ENCODE measurements at places on chromosomes 7 and 10. TPM values are rescaled to one million over a fixed set of nuclear protein-coding genes. Genes with fewer than 3 reads are reported as not detected.

Gene RNF32
- 2.7 TPM for total RNA-seq

Gene ANKRD61
- total RNA-seq, result 0.18 TPM

Gene PTF1A
- not detected for total RNA-seq

Gene NODAL
- 0.43 TPM for total RNA-seq

DNA sequence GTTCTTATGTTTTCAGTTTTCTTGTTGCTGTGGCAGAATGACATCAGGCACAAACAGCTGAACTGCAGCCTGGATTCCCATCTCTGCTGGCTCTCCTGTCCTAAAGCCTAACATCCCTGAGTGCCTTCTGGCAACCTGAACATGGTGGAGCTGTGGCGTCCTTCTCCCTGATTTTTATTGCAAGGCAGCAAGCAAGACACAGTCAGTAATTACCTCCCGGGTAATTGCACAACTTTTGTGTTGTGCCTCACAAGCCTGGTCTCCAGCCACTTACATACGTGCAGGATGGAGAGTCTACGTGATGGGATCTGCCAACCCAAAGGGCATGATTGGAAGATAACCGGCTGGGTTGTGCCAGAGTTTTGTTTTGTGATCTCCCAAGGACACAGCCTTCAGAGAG lies 116.1 kb upstream of the PARD3 start:
- no peak for DNase-seq

- no peak for DNase-seq
These were observed 31.3 kb upstream of the GALNT11 start for GRCh38 chr7:151993977-151994676.

- DNase-seq, result no peak
These were observed 2.2 kb downstream of the BRAT1 start for GRCh38 chr7:2553108-2553507.
